ENCODE measurements at places on chromosomes 12 and 14.

DNA sequence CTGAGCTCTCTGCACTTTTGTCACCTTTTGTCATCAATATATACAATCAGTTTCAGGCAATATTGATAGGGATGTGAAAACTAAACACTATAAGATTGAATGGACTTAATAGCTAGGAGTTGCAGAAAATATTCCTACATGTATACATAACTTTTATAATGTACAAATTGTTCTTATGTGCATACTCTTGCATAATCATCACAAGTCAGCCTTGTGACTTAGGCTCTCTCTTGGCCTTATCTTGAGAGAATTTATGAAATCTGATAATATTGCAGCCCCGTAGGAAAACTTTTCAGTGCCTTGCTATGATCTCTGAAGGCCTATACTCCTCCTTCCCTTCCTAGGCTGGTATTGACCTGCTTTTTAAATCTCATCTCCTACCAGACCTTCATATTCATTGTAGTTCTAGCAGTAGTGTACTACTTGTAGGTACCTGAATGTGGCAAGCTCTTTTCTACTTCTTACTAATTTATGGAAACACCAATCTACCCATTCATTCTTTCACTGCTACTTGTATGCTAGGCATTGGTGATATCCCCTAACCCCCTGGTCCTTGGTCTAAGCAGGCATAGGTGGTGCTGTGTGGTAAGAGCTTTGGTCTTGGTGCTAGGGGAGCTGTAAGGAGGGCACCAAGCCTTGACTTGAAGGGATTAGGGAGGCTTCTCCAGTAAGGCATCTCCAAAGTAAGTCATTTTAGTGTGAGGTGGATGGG, 100.0 kb downstream of the PRKCH start:
- no peak for DNase-seq

- no peak for DNase-seq
Observed at GRCh38 chr14:103156651-103157378, 33.6 kb downstream of the TNFAIP2 start.

DNA sequence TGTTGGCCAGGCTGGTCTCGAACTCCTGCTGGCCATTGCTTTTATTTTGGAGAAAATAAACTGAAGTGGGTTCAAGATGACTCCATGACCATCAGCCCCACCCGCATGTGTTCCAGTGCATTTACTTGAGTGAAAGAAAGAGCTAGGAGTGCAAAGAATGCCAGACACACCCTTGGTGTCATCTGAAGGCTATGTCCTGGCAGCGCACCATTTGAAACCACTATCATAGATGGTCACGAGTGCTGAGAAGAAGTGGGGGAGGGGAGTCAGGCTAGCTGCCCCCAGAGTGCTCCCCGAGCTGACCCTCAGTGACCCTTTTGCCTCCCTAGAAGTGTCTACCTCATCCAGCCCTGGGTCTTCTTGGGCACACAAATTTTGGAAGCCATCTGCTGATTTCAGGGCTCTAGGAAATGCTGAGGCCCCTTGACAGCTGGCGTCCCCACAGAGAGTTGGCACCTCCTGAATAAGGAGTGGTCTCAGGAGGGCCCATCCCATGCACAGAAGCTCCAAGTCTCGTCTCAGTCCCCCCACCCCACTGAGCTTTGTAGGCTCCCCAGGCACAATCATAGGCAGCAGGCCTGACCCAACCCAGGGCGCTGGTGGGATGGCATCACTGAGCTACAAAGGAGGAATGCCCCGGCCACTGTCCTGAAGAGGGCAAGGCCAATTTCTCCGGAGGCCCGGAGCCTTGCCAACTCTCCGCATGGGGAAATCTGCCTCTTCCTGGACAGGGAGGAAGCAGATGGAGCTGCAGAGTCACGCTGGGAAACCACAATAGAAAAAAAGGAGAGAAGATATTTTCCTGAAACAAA, 28.0 kb downstream of the PXN start:
- no peak for DNase-seq

- DNase-seq, result no peak
Observed at GRCh38 chr14:69768873-69769272, 1.9 kb downstream of the SRSF5 start.

- DNase-seq, result no peak
Observed at GRCh38 chr14:33564774-33565630, 385.9 kb downstream of the EGLN3 start.

DNA sequence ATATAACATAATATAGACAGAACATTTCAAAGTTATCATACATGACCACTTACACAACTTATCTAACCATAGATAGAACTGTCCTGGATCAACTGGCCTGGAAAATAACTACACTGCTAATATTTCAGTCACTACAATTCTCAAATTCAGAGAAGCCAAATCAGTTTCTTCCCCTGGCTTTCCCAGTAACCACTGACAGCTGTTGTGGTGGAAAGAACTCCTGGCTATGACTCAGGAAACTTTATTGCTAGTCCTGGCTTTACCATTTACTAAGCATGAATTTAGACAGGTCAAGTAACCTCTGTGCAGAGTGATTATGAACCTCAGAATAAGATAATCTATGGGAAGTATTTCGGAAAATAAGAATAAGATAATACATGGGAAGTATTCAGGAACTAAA, 244.9 kb upstream of the DIO2 start:
- no peak for DNase-seq

- DNase-seq, result peak; percentile 57
Observed at GRCh38 chr14:61385002-61385685, 63.8 kb downstream of the PRKCH start.

DNA sequence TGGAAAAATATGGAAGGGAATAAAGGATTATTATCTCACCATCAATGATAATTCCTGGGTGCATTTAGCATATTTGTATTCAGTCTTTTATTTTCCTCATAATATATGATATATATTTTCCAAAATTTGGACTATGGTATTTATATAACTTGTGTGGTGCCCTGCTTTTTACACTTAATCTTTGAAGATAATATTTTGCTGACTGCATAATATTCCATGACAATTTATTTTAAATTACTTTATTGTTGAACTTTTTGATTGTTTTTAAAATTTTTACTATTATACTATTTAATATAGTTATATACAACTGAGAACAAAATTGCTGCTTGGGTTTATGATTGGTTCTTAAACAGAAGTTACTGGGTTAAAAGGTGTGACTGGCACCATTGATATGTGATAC, 212.3 kb downstream of the TTC6 start:
- no peak for DNase-seq

GRCh38 chr12:11759494-11759878, 110.0 kb downstream of the ETV6 start:
- no peak for DNase-seq

- DNase-seq, result no peak
Observed at GRCh38 chr14:88503754-88504406, 50.9 kb downstream of the PTPN21 start.

- DNase-seq, result no peak
Observed at GRCh38 chr14:98908050-98908449, 363.9 kb downstream of the BCL11B start.

- no peak for DNase-seq
Observed at GRCh38 chr12:29427964-29428363, 47.0 kb upstream of the ERGIC2 start.

- no peak for DNase-seq
Observed at GRCh38 chr14:97185186-97185585, 388.0 kb downstream of the VRK1 start.

- DNase-seq, result no peak
Observed at GRCh38 chr14:22432348-22432976, 156.6 kb downstream of the DAD1 start.

- no peak for DNase-seq
Observed at GRCh38 chr12:52687497-52688385, 7.5 kb upstream of the KRT1 start.

- no peak for DNase-seq
Observed at GRCh38 chr14:58769771-58770170, 132.0 kb downstream of the DACT1 start.

DNA sequence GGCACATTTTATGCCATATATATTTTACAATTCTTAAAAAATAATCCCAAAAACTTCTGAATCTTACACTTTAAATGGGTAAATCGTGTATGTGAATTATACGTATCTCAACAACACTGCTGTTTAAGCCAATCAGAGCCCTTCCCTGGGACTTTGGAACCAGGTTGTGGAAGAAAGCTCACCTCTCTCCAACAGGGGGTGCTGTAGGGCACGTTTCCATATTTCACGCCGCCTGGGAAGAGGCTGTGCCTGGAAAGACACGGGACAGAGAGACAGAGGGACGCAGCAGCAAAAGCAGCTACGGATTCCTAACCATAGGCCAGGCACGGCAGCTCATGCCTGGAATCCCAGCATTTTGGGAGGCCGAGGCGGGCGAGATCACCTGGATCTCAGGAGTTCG, 29.4 kb upstream of the FBRSL1 start:
- DNase-seq, result no peak

DNA sequence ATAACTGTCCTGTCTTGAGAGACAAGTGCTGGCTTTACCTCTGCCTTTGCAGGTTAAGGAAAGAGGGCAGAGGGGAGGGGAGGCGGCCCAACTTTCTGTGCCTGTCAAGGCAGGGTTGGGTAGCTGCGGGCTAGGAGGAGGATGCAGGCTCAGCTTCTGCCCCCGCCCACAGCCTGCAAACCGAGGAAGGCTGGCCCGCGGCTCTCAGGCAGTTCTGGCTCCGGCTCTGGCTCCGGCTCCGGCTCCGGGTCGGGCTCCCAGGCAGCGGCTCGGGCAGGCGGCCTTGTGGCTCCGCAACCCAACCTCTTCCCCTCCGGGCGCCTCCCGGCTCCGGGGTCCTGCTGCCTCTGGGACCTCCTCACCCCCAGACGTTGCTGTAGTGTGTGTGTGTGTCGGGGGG, 92.9 kb downstream of the TMEM30B start:
- DNase-seq, result no peak

All from T-helper 22 cell (primary cell).